ENCODE measurements at places on chromosomes 11 and 22. TPM values are rescaled to one million over a fixed set of nuclear protein-coding genes. Genes with fewer than 3 reads are reported as not detected.

Gene OR5P2
- total RNA-seq = not detected

Gene PRPF19
- 78.7 TPM for total RNA-seq

Gene SGSM1
- 0.20 TPM for total RNA-seq

Gene HTR3A
- total RNA-seq = not detected

Gene HPX
- 0.32 TPM for total RNA-seq

Gene DLAT
- 52.5 TPM for total RNA-seq

Gene SCGB1A1
- total RNA-seq = not detected

Gene RAB38
- 10.9 TPM for total RNA-seq

Measured in pulmonary artery endothelial cell (primary cell).